ENCODE measurements at places on chromosomes 12 and 14.

GRCh38 chr12:2785017-2785416 is 9.8 kb upstream of the FKBP4 start:
- DNase-seq = no peak

- DNase-seq = no peak
Observed at GRCh38 chr12:132668191-132669088, 18.7 kb downstream of the POLE start.

DNA sequence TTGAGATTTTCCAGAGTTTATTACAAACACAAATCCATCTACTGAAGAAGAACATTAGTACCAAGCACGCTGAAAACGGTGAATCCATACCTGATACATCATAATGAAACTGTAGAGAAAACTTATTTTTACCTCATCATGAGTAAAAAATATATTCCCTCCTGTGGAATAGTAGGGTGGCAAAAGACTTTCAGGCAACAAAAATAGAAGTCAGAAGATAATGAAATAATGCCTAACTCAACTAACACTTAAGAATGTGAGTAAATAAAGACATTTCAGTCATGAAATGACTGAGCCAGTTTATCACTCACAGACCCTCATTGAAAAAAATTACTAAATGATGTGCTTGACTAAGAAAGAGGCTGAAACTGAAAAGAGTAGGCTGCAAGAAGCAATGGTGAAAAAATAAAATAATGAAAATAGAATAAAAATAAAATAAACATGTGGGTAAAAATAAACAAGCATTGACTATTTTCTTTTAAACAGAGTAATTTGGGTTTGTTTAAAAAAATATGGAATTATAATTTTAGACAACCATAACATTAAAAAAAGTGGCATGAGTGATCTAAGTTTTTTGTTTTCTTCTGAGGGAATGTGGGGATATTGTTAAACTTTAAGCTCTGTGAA is 148.6 kb downstream of the ASCL1 start:
- DNase-seq = no peak

DNA sequence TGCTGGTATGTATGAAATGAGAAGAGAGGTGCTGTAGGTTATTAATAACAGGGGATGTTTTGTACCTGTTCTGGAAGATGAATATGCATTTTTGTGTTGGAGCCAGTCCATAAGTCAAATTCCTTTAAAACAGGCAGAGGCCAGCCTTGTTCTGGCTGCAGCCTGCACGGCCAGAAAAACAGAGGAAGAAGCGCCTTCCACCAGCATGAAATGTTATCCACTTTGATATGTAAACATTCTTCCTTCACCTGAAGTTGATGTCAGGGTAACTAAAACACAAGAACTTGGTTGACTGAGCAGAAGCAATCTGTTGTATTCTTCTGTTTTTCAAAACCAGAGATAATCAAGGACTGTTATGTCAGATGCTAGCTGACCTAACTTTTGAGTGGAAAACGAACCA is 237.9 kb upstream of the PLEKHG7 start:
- DNase-seq = no peak

GRCh38 chr14:34227834-34228649 is 234.0 kb downstream of the SPTSSA start:
- DNase-seq = peak; percentile 86

GRCh38 chr12:90925562-90925961 is 29.4 kb downstream of the CCER1 start:
- DNase-seq = no peak

DNA sequence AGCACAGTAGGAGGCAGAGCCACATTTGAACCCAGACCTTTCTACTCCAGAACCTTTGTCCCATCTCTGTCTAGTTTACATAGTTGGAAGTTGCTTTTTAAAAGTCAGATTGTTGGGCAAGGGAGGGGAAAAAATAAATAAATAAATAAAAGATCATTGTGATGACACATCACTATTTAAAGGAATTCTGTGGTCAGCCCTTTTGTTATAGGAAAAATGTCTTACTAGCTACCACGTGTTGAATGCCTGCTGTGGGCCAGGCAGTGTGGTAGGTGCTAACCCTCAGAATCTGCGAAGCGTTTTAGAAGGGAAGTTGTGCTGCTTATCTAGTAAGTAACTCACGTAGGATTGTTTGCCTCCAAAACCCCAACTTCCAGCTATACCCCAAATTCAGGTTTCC is 62.3 kb downstream of the BHLHE41 start:
- DNase-seq = no peak

DNA sequence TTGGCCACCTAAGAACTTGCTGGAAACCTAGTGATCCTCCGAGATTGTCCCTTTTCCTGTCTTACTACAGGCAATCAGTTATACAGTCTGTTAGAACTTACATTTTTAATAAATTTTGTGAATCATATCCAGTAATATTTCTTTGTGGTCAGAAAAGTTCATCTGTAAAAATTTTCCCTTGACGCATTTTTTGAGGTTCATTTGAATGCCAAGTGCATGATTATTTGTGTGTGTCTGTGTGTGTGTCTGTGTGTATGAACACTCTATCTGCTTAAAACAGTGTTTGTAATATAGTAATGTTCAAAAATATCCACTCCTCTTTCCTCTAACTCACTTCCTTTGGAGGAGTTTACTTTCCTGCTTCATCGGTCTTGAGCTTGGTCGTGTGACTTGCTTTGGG is 468.7 kb upstream of the FLRT2 start:
- no peak for DNase-seq
